Left renal pelvis (tissue), 4 donors: ENCODE measurements at places on chromosomes 2 and 18. TPM values are rescaled to one million over a fixed set of nuclear protein-coding genes. Genes with fewer than 3 reads are reported as not detected.

Gene GBX2
- 0.87 TPM for polyA plus RNA-seq

Gene FMNL2
- polyA plus RNA-seq: 103 TPM

Gene SH3BP4
- polyA plus RNA-seq: 27.7 TPM

Gene HOXD10
- 190 TPM for polyA plus RNA-seq

Gene IKZF2
- 8.5 TPM for polyA plus RNA-seq

Gene ATAD2B
- polyA plus RNA-seq: 15.7 TPM

Gene MALL
- polyA plus RNA-seq: 15.9 TPM

Gene SH2D6
- polyA plus RNA-seq: 0.27 TPM

Gene RNF152
- polyA plus RNA-seq: 11.8 TPM

Gene CIB4
- polyA plus RNA-seq: 0.50 TPM

Gene IGFBP5
- 274 TPM for polyA plus RNA-seq

Gene OR6B2
- not detected for polyA plus RNA-seq

Gene SPAG16
- 37.2 TPM for polyA plus RNA-seq

Gene ACADL
- 15.1 TPM for polyA plus RNA-seq

Gene KCNK3
- 2.4 TPM for polyA plus RNA-seq

Gene ZNF638
- polyA plus RNA-seq: 229 TPM

Gene MCEE
- polyA plus RNA-seq: 25.5 TPM

Gene GREB1
- 14.3 TPM for polyA plus RNA-seq

Gene ONECUT2
- polyA plus RNA-seq: 0.08 TPM

Gene SERPINB4
- not detected for polyA plus RNA-seq

Gene AP1S3
- 15.5 TPM for polyA plus RNA-seq

Gene ABCB6
- polyA plus RNA-seq: 34.9 TPM

Gene SIGLEC15
- 1.0 TPM for polyA plus RNA-seq

Gene EIF5B
- polyA plus RNA-seq: 67.6 TPM

Gene SNTG2
- 1.8 TPM for polyA plus RNA-seq

Gene UGT1A5
- not detected for polyA plus RNA-seq

Gene CRIM1
- polyA plus RNA-seq: 85.2 TPM

Gene COMMD1
- polyA plus RNA-seq: 61.3 TPM

Gene REG3G
- not detected for polyA plus RNA-seq

Gene TWIST2
- polyA plus RNA-seq: 6.9 TPM

Gene NEURL3
- 4.7 TPM for polyA plus RNA-seq

Gene SCN2A
- 5.8 TPM for polyA plus RNA-seq

Gene CYBRD1
- 32.4 TPM for polyA plus RNA-seq

Gene SERPINB11
- polyA plus RNA-seq: not detected

Gene LIMS3
- polyA plus RNA-seq: 5.4 TPM

Gene CCDC178
- polyA plus RNA-seq: 0.81 TPM

Gene CDH7
- 13.5 TPM for polyA plus RNA-seq

Gene IL37
- not detected for polyA plus RNA-seq

Gene L3MBTL4
- 4.8 TPM for polyA plus RNA-seq

Gene LOXHD1
- polyA plus RNA-seq: 0.66 TPM

Gene TFPI
- 30.7 TPM for polyA plus RNA-seq

Gene CLEC4F
- polyA plus RNA-seq: not detected

Gene PCARE
- 0.41 TPM for polyA plus RNA-seq

Gene SLC30A3
- polyA plus RNA-seq: 6.8 TPM

Gene RNF125
- 2.3 TPM for polyA plus RNA-seq

Gene DSG1
- 0.08 TPM for polyA plus RNA-seq

Gene HOXD13
- polyA plus RNA-seq: 0.36 TPM

Gene POTEF
- polyA plus RNA-seq: 0.07 TPM

Gene PJVK
- polyA plus RNA-seq: 15.7 TPM
